ENCODE measurements at places on chromosomes 5 and 9.

GRCh38 chr5:33180900-33181299, 259.9 kb upstream of the TARS1 start:
- DNase-seq, result no peak

GRCh38 chr5:22651355-22651754, 201.8 kb downstream of the CDH12 start:
- DNase-seq, result no peak

GRCh38 chr5:32851559-32852173, 140.5 kb downstream of the NPR3 start:
- DNase-seq, result no peak

DNA sequence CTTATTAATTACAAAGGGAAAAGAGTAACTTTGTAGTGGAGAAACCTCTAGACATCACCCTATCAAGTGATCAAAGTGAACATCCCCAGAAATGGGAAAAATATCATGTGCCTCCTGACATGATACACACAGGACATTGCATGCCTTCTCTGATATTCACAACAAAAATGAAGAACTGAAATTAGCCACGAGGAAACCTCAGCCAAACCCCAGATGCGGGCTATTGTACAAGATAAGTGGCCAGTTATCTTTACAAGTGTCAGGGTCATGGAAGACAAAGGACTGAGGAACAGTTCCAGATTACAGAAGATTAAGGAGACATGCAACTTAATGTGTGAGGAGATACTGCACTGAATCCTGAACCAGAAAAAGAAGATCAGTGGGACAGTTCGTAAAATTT, 23.8 kb upstream of the NPM1 start:
- no peak for DNase-seq

DNA sequence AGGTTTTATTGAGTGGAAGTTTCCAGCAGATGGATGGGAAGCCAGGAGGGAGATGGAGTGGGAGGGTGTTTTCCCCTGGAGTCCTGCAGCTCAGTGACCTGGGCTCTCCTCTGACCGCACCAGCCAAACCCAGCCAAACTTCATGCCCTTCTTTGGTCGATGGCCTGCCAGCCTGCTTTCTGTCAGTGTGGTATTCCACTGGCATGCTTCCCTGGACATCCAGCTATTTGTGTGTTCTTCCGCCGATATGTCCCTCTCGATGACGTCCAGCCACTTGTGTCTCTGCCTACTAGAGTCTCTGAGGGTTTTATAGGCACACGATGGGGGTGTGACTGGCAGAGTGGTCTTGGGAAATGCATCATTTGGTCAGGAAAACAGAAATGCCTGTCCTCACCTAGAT, 33.8 kb downstream of the GPBP1 start:
- DNase-seq, result no peak

GRCh38 chr9:20551835-20552234, 70.5 kb downstream of the MLLT3 start:
- no peak for DNase-seq

- DNase-seq, result no peak
Observed at GRCh38 chr9:84481231-84481630, 140.7 kb upstream of the SLC28A3 start.

- no peak for DNase-seq
Observed at GRCh38 chr5:82511134-82511533, 233.0 kb upstream of the RPS23 start.

DNA sequence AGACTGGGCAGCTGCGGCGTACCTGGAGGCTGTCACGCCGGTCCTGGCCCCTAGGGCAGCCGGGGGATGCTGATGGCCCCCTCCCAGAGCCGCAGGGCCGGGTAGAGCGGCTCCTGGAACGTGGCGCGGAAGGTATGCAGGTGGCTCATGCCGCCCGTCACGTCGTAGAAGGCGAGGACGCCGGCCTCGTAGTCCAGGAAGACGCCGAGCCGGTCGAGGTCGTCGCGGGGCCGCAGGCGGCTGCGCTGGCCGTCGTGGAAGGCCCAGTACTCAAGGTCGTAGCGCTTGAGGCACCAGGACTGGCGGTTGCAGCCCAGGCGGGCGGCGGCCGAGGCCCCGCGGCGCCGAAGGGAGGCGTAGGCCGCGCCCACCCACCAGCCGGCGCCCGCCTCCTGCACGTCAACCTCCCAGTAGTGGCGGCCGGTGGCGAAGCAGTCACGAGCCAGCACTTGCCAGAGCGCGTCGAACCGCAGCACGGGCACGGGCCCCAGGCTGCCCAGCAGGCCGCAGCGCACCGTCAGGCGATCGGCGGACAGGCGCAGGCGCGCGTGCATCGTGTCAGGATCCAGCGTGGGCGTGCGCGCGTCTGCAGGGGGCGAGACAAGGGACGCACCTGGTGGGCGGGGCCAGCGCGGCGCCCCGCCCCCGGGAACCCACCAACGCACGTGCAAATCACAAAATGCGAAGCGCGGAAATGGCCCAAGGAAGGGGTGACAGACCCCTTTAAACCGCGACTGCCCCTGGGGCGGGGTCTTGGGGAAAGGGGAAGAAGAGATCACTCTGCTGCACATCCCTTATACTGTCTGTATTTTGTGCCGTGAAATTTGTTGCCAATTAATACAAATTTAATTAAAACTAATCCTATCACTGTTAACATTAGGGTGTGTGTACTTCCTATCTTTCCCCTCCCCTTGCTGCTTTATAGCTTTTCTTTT, 31.2 kb downstream of the NANS start:
- DNase-seq, result peak; percentile 20

DNA sequence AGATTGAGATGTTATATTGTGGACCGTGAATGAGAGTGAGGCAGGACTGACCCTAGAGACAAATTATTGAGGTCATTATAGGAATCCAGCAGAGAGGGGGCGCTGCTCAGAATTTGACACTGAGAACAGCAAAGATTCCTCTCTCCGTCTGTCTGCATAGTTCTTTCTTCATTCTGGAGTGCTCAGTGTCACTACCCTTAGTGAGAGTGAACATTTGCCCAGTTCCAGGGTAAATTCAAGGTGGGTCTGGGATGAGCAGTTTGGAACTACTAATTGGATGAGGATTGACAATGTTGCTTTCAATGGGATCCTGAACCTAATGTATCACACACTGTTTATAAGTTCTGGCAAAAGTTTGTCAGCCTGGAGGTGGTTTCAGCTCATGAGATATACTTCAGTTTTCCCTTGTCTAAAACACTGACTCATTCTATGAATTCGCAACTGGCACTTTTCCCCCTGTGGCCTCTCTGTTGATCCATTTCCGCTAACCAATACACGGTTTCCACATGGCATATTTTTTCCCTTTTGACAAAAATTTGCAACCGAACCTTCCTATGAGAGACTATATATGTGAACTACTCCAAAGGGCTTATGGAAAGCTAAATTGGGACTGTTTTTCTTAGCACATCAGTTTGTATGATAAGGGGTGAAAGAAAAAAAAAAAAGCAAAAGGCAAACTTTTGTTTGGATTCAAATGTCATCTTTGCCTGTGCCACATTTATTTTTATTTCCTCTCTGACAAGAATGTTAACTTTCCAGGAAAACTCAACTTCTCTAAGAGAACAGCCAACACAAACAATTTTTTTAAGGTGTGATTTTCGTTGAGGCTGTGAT, 1240.7 kb upstream of the WWC1 start:
- DNase-seq, result peak; percentile 41

GRCh38 chr5:79236970-79237739, 1.2 kb downstream of the JMY start:
- DNase-seq, result no peak
